ENCODE measurements at places on chromosomes 7 and 10. TPM values are rescaled to one million over a fixed set of nuclear protein-coding genes. Genes with fewer than 3 reads are reported as not detected.

C10orf67 gene
- not detected for total RNA-seq

GRCh38 chr7:70696201-70696754, 435.7 kb upstream of the GALNT17 start:
- DNase-seq = no peak

TBX20 gene
- 14.0 TPM for total RNA-seq

DNA sequence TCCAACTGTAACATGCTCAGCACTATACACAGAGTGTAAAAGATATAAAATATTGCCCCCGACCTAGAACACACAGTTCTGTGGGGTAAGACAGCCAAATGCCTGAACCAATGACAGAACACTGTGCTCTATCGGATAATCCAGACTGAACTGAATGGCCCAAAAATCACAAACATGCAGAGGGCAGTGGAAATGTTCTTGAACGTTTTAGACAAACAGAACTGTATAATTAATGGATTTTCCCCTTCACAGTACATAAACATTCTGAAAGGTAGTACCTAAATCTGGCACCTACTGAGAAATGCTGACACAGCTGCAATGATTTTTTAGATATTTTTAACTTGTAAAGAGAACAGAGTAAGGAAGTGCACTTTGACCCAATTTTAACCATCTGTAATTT, 33.4 kb downstream of the PARD3 start:
- DNase-seq = no peak

GRCh38 chr10:124943301-124944092, 1.6 kb downstream of the ZRANB1 start:
- no peak for DNase-seq

DNA sequence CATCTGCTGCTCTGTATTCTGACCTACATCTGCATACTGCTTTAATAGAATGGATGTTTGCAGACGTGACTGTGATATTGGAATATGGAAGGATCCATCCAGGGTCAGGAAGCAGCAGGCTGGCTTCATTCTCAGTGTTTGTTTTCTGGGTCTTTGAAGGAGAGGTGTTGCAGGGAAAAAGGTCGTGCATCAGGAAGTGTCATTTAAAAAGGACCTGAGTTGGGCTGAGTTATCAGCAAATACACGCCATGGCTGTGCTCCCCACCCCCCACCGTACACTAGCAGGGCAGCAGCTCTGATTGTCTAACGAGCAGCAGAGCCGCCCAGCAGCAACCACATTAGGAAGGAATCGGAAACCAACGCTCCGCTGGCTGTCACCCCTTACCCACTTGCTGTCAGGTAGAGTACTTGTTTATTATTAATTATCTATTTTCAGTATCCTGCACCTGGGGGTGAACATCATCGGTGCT, 63.1 kb upstream of the STEAP1B start:
- no peak for DNase-seq

TFPI2 gene
- total RNA-seq = 19.3 TPM

GRCh38 chr7:136857573-136857972, 10.9 kb upstream of the CHRM2 start:
- DNase-seq = no peak

DNA sequence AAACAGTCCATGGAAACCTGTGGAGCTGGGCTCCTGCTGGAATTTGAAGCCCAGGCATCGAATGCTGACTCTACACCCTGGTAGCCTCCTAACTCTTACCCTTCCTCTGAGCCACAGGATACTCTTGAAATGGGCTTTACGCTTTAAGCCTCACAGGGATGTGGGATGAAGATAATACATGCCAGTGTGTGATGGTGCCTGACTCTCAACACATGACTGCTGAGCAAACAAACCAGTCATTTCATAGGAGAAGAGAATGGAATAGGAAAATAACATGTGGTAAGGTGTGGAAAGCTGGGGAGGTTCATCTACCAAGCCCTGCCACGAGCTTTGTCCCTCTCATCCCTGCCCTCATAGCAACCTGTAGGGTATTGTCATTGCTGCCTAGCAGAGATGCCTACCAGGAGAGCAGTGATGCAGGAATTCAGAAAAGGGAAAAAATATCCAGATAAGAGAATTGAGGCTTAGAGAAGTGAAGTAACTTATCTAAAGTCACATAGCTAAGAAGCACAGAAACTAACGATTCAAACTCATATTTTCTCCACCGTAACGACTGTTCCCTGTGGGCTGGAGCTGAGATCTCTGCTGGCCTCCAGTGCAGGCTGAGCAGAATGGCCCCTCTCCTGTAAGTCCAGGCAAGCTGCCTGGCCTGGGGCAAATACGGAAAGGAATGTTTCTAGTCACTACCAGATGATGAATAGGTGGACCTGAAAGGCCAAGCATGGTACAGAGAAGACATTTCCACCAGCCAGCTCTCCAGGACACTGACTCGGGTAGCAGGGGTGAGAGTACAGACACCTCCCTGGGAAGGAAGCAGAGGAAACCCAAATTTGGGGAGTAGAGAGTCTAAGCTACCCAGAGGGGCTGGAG, 90.2 kb upstream of the DUSP5 start:
- DNase-seq = no peak

GRCh38 chr7:604884-605531, 85.4 kb upstream of the PDGFA start:
- DNase-seq = no peak

DNA sequence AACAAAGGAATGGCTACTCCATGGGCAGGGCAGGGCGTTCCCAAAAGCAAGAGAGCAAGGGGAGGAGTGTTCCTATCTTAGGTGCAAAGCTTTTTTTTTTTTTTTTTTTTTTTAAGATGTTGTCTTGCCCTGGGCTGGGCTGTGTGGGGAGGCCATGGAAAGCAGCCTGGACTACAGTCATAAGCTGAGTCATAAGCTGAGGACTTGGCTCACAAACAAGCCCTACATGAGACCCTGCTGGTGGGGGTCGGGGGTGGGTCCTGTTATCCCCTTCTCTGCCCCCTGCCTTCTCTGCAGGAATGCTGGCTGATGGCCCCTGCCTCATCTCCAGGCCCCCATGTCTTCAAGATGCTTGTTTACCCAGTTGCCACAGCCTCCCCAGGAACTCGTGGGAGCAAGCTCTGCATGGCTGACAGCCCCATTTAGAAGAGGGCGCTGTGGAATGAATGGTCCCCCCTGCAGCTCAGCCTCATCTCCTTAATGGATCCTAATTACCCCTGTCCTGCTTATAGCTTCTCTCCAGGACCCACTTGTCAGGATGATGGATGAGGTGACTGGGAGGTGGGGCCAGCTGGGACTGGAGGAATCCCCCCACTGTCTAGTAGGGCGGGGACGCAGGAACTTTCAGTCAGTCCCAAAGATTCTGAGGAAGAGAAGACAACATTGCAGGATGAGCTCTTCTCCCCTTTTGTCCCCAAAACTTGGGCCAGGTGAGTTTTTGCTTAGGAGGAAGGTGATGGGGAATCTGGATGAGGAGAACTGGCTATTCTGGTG, 340.8 kb upstream of the PODXL start:
- DNase-seq = no peak

GRCh38 chr10:31099094-31099493, 67.4 kb upstream of the ZNF438 start:
- no peak for DNase-seq

- DNase-seq = no peak
Measured at GRCh38 chr7:156668130-156668741, 27.7 kb downstream of the RNF32 start.

DNA sequence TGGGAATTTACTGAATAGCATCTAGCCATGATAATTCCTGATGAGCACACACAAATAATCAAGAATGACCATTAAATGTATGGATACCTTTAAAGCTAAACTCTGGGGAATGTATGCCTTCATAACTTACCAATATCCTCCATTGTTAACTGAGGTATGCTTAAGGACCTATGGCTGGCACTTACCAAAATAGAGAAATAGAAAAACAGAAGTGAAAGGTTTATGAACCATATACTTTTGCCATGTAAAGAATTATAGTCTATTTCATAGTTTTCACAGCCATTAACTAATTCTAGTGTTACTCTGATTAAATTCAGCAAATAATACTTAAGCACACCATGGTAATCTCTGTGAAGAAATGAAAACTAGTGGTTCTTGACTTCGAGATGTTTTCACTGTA, 1360.6 kb upstream of the LRRTM3 start:
- DNase-seq = no peak

DNA sequence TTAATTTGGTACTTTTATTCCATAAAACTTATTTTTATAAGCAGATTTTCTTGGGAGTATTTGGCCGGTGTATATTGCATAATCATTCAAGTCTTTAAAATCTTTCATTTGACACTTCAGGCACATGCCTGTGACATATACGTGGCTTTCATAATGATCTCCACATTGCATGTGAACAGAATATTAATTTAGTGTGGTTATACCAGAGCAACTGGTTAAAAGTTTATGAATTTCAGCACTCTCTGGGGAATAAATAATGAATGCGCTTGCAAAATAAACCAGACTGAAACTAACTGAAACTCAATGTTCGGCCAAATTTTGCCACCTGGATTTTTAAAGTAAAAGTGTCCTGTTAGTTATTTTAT, 242.3 kb downstream of the GLI3 start:
- no peak for DNase-seq

DNA sequence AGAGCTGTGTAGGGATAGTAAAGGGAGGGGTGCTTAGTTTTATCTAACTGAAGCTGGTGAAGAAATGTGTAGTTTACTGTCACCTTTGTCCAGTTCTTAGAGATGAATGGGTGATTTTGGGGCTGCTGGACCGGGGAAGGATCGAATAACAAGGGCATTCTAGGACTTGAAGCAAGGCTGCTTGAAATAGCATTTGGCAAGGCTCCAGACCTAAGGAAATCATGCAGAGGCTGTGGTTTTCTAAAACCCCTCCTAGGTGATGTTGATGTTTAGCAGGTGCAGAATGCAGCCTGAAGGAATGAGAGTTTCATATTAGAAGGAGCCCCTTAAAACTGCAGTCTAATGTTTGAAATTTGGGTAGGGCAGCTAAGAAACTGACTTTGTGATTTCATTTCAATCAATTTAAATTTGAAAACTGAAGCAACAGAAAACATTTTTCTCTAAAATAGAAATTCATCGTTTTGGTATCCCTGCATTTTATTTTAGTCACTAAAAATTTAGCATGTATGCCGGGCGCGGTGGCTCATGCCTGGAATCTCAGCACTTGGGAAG, 68.5 kb downstream of the TET1 start:
- no peak for DNase-seq

- DNase-seq = no peak
Measured at GRCh38 chr7:74185016-74185415, 10.9 kb downstream of the EIF4H start.

DNA sequence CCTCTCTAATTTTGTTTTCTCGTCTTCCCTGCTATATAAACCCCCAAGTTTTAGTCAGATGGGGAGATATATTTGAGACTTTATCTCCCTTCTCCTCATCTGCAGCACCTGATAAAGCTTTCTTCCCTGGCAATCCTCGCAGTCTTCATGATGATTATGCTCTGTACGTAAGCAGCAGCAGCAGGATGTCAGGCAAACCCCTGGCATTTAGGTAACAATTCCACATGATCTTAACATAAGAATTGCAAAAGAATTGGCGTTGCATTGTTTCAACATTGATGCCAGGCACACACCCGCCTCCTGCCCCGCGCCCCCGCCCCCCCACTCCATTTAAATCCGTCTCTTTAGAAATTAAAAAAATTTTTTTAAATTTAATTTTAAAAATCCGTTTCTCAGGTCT, 6.1 kb downstream of the PKD1L1 start:
- DNase-seq = no peak

GCK gene
- total RNA-seq = 1.4 TPM

- DNase-seq = no peak
Measured at GRCh38 chr7:31940167-31940566, 130.0 kb downstream of the PDE1C start.

DNA sequence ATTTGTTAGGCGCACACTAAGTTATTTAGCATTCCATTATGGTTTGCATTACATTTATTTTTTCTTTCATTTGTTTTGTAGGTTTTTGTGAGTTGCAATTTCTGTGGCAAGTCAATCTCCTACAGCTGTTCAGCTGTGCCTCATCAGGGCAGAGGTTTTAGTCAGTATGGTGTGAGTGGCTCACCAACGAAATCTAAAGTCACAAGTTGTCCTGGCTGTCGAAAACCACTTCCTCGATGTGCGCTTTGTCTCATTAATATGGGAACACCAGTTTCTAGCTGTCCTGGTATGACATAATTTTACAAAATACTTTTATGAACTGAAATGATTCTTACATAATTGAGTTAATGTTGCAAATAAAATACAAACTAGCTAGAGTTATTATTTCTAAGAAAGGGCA, 29.5 kb downstream of the MIOS start:
- no peak for DNase-seq

GRCh38 chr7:49295146-49295545, 370.8 kb downstream of the CDC14C start:
- DNase-seq = no peak

ABLIM1 gene
- total RNA-seq = 71.3 TPM

FAM131B gene
- total RNA-seq = 4.1 TPM

DNA sequence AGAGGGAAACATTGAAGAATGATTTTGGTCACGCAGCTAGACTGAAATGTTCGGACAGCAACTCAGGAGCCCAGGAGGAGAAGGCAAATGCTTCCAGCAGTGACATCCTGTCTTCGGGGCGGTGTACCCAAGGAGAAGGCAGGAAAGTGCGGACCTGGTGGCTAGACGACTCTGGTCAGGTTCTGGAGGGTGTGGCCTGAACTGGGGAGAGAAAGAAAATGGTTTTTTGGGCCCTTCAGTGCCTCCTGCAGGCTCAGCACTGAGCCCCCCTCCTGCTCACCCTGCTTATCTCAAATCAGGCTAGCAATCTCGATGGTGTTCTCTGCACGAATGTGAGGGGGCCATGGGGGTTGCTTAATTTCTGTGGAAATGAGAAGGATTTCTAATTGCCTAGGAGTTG, 26.7 kb upstream of the TARP start:
- no peak for DNase-seq

CTAGE15 gene
- total RNA-seq = 3.5 TPM

DNA sequence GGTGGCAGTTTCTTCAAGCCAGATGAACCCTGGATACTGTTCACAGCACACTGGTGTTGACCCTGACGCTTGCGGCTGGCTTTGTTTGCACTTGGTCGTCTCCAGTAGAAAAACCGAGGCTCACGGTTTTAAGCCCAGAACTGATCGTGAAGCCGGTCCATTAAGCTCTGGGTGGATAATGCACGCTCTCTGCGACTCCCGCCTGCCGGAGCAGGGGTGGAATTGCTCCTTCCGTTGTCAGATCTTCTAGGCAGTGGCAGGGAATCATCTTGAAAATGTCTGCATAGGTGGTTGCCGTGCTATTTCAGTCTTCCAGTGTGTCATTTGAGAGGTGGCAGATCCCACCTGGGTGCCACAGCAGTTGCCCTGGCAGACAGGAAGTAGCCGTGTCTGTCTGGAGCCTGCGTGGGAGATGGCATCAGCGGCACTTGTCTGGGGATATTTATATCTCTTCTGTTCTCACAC, 35.9 kb upstream of the AP5Z1 start:
- DNase-seq = no peak

DNA sequence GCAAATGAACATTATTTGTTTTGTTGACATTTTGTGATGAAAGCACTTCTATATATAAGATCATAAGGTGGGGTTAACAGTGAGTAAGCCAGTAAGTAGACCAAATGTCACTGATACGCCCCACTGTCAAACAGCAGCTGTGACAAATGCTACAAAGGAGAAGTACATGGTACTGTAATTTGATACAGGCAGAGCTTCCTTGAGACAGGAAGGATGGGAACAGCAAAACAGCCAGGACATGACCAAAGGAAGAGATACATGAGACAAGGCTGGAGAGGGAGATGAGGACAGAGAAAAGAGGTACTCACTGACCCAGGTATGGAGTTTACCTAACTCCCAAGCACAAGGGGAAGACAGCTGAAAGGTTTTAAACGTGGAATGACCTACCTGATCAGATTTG, 127.0 kb downstream of the SRPK2 start:
- DNase-seq = no peak

ZNF655 gene
- 127 TPM for total RNA-seq

Data from urinary bladder (tissue), 4 donors.